ENCODE measurements at places on chromosomes 6 and 20.

DNA sequence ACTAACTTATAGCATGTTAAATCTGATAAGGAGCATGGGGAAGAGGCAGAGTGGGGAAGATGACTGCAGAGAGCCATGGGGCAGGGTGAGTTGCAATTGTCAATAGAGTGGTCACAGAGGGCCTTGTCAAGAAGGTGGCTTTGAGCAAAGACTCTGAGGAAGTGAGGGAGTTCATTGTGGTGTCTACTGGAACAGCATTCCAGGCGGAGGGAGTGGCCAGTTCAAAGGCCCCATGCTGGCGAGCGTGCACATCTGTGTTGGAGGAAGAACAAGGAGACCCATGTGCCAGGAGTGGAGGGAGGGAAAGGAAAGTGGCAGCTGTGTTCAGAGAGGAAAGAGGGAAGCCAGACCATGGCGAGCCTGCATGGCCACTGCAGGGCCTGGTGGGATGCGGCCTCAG, 15.8 kb upstream of the GPR6 start:
- no peak for DNase-seq

GRCh38 chr20:21265261-21266190, 37.6 kb upstream of the XRN2 start:
- DNase-seq = no peak

DNA sequence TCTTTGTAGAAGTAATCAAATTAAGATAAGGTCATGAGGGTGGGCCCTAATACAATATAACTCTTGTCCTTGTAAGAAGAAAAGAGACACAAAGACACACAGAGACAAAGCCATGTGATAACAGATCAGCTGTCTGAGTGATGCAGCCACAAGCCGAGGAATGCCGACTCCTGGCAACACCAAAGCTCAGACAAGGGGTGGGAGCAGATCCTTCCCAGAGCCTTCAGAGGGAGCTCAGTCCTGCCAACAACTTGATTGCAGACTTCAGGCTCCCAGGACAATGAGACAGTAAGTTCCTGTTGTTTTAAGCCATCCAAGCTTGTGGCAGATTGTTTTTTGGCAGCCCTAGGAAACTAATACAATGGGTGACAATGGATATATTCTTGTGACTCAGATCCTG, 325.0 kb upstream of the AGPAT4 start:
- no peak for DNase-seq

DNA sequence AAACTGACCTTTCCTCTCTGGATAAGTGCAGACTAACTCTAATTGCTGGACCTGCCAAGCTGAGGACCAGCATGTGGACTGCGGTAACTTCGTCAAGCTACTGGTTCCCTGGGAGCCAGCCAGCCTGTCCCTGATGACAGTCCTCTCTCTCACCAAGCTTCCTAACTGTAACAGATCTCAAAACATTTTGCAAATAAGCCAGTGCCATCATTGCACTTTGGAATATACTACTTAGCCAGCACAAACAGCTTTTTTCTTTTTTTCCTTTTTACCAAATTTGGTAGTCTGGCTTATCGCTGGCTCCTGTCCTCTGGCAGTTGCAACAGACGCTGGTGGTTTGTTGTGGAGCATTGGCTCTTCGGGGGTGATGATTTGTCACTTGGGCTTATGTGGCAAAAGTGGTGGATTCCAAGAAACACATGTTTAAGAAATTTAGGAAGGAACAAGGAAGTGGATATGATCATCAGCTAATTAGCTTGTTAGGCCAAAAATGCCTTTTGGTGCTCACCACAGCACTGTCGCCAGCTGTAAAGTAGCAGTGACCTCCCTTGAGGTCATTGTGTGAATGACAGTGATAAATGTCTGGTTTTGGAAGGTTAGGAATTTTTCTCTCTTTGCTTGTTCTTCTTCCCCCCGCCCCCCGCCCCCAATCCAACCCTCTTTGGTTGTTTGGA, 171.7 kb downstream of the CLIC5 start:
- DNase-seq = no peak

GRCh38 chr6:82750556-82750955, 315.1 kb downstream of the UBE3D start:
- DNase-seq = no peak

- no peak for DNase-seq
Observed at GRCh38 chr6:20013066-20013861, 176.1 kb downstream of the ID4 start.

- DNase-seq = no peak
Observed at GRCh38 chr6:24357336-24358218, at the start of gene DCDC2. Gene DCDC2, minus strand, starts transcription at chr6:24358059. Its CDS starts 309 bp downstream, at chr6:24357750.

- no peak for DNase-seq
Observed at GRCh38 chr6:154247119-154247861, 109.3 kb downstream of the IPCEF1 start.

Data from activated CD4-positive, alpha-beta T cell treated with anti-CD3 and anti-CD28 coated beads for 1 hour (primary cell).